ENCODE measurements at places on chromosomes 5 and 9.

DNA sequence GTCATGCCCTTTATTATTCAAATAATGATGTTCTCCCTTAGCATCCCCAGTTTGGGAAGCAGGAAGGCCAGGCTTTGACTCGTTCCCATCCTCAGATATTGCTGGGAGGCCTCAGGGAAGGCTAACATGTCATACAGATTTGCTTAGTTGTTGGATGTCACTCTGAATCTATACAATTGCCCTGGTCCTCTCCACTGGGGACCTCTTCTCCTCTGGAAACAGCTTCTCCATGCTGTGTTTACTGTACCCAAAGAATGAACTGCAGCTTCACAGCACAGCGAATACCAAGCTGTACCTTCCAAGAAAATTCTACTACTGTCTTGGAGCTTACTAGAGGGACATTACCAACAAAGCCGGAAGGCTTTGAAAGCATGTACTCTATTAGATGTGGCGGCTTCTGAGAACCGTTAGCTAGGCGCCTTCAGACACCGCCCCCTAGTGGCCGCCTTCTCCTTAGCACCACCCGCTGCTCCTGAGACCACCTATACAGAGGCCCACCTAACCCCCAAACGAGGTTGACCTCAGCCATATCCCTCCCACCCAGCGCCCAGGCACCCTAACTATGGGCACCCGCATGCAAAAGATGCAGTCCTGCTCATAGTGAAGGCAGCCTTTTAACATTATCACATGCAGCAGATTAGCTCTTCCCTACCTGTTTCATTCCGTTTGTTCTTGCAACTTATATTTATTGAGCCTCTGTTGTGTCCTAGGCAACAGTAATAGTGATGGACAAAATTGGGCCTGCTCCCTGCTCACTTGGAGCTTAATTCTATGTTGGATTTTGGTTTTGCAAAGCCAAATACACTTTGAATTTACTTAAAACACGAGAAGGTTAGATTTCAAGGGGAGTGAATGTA lies 34.9 kb upstream of the FOXI1 start:
- DNase-seq = no peak

- no peak for DNase-seq
Observed at GRCh38 chr9:125635888-125636287, 71.1 kb downstream of the MAPKAP1 start.

- DNase-seq = no peak
Observed at GRCh38 chr5:83118976-83119375, 41.6 kb downstream of the XRCC4 start.

GRCh38 chr5:24535646-24536045 lies 109.1 kb downstream of the CDH10 start:
- DNase-seq = no peak

GRCh38 chr9:19493174-19493811 lies 84.5 kb downstream of the ACER2 start:
- peak; percentile 16 for DNase-seq

DNA sequence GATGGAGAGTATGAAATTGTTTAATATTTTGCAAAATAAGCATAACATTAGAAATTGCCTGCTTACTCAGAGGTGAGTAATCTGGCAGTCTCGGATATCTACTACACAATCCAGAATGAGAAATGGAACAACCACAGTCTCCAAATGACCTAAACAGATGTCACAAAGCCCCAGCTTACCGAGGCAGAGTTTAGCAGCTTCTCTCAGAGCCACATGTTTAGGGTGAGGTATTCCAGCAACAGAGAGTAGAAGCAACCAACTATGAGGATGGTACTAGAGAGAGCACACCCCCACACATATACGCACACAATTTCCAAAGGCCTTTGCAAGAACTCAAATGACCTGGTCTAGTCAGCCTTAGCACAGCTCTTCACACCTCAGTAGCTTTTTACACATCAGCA lies 122.7 kb upstream of the LPAR1 start:
- DNase-seq = no peak

- no peak for DNase-seq
Observed at GRCh38 chr5:158747816-158748432, 351.8 kb downstream of the EBF1 start.

DNA sequence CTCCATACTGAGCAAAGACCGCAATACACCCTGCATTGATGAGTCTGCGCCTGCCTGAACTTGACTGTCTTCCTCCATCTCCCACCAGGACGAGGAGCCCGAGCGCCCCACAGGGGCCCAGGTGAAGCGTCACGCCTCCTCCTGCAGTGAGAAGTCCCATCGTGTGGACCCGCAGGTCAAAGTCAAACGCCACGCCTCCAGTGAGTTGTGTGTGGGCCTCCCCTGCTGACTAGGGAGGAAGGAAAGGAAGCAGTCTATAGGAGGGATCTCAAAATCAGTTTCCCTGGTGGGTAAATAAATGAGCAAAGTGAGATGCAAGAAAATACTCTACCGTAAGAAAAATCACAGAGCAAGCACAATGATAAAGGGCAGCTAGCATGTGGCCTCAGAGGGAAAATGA lies 22.8 kb upstream of the GRPEL2 start:
- no peak for DNase-seq

- no peak for DNase-seq
Observed at GRCh38 chr9:79164406-79164805, 407.4 kb upstream of the TLE4 start.

GRCh38 chr9:1050125-1050895 lies at the start of gene DMRT2:
Gene DMRT2 (plus strand): TSS chr9:1050357. CDS start chr9:1051614, 1,257 bp downstream.
- peak; percentile 45 for DNase-seq

GRCh38 chr5:81247441-81247972 lies 14.4 kb downstream of the CKMT2 start:
- DNase-seq = no peak

- DNase-seq = no peak
Observed at GRCh38 chr9:22469928-22470544, 23.4 kb downstream of the DMRTA1 start.

Data from stimulated activated CD4-positive, alpha-beta T cell treated with anti-CD3 and anti-CD28 coated beads, Interleukin-4, amount 100 ng/mL, for 48 hours (primary cell).